Jurkat, Clone E6-1 (cell line): ENCODE measurements at places on chromosomes 12 and 14.
A peak's percentile ranks its signal among the peaks of the same experiment; 100 is the strongest.

DNA sequence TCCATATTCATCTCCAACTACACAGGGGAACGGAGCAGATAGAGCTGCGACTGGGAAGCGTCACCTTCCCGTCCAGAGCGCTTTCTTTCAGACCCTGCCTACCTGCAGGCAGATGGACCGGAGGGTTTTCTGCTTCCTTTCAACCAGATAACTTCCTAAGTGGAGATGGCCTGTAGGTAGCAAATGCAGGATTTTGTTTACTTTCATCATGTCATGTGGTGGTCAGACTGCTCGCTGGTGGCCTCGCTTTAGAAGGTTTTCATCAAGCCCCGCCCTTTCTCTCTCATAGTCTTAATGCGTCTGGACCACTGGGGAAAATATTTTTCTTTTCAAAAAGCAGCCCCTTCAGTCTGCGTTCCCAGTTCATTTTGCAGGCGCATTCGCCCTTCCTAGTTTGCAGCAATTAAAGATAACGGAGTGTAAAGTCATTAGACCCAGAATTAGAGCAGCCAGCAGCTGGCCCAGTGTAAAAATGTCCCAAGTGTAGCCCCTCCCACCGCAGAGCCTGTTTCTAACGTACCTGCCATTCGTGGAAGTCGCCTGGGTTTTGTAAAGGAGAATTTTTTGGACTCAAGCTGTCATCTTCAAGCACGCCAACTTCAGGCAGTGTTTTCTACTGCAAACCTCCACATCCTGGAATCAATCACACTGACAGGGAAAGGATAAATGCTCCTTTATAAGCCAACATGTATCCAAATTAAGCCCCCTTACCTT lies 68.9 kb downstream of the TESC start:
- no peak for DNase-seq

- DNase-seq, result no peak
Observed at GRCh38 chr12:94010307-94010706, 138.1 kb upstream of the PLXNC1 start.

- DNase-seq, result no peak
Observed at GRCh38 chr14:103568952-103569351, 6.2 kb downstream of the COA8 start.

GRCh38 chr12:89470741-89471509 lies 53.7 kb downstream of the GALNT4 start:
- peak; percentile 40 for DNase-seq

DNA sequence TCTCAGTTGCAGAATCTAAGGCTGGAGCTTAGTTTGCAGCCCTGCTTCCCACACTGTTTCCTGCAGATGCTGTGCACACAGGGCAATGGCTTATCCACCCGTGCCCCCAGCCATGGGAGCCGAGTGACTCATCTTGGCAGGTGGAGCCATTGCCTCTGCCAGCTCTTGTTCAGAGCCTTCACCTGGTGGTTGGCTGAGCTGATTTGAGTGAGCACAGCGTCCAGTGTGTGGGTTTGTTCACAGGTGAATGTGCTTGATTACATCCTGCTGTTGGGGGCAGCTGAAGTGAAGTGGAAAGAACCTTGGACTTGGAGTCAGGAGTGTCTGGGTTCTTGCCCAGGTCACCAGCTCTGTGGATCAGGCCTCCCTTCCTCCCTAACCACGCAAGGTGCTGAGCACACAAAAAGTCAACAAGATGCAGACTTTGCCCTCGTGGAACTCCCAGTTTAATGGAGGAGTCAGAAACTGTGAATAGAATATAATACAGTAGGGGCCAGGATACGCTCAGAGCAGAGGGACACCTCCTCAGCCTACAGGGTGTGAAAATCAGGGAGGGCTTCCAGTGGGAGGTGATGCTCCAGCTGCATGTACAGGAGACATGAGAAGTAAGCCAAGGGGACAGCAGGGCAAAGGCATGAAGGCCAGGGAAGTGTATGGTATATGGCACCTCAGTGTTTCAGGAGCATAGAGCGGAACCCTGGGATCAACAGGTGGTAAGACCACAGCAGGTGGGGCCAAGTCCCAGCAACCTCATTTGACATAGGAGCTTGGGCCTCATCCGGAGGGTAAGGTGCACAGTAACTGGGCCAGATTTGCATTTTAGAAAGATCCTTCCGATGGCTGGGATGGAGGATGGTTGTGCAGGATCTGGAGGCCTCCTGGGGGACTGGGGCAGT lies 22.8 kb downstream of the JDP2 start:
- no peak for DNase-seq

DNA sequence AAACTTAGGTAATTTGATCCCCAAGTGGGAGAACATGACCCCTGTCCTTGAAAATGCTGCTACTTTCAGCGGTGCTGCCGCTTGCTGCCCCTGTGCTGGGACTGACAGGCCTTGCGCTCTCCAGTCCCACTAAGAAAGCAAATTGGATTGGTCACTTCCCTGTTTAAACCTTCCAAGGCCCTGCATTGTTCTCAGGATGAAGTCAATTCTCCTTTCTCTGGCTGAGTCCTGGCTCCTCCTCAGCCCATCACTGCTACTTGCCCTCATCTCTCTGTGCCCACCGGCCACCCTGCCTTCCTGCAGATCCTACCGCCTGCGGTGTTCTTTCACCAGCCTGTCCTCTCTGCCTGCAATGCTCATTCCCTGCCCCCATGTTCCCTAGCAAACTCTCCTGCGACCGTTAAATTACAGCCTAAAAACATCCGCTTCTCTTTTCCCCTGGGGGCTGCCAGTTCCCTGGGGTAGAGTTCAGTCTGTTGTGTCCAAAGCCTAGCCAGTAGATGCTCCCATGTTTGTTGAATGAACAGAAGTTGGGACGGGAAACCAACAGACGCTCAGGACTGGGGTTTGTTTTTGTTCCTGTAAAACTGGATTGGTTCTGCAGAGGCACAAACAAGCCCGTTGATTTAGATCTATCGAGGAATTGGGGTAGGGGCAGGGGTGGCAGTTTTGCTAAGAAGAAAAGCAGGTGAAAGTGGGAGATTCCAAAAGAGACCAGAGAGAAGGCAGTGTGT lies 127.3 kb upstream of the HIF1A start:
- DNase-seq, result no peak

DNA sequence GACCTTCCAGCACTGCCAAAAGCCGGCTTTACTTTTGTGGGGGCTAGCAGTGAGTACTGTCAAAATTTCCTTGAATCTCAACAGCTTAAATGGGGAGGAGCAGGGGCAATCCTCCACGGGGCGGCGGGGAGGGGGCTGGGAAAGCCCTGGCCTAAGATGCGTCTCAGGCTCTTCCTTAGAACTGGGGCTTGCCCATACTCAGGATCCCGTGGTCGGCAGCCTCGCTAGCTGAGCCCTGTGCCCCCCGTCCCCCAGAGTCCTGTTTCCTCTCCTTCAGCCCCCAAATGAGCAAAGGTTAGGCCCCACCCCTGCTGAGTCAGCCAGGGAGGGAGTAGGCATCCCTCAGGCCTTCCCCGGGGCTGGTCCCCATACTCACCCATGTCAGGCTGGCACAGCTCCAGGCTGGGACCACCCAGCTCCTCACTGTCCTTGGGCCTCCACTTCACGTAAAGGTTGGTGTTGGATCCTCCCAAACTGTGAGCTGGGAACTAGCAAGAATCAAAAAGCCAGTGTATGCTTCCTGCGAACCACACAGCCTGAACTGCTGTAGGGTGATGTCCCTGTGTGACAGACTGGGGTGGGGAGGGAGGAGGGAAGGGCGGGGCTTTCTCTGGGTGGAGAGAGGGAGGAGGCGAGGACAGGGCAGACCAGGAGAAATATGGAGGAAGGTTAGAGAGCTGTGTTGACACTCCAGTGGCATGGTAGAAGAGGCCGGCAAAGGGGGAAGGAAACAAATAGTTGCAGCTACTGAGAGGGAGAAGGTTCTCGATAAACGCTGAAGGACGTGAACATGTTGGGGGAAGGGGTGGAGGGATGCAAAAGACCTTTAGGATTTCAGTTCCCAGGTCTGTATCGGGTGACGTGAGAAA lies 5.9 kb upstream of the BAZ2A start:
- peak; percentile 79 for DNase-seq

DNA sequence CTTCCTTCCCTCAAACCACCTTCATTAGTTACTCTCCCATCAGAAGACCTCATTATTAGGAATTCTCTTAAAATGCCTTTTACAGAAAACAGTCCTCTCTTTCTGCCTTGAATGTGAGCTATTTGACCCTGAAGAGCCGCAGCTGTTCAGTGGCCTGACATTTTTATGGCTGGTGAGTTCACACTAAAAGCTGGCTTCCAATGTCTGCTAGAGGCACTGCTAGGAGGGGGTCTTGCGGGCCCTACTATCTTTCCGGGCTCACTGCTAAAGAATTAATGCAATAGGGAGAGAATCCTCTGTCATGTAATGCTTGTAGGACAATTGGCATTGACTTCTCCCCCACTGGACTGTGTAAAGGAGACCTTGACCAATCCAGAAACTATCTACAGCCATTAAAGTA lies 87.7 kb downstream of the GPR135 start:
- DNase-seq, result no peak

- no peak for DNase-seq
Observed at GRCh38 chr12:22624548-22624869, 462 bp upstream of the ETNK1 start.

- DNase-seq, result no peak
Observed at GRCh38 chr12:93460003-93460402, 7.3 kb upstream of the MRPL42 start.

GRCh38 chr12:47400266-47400665 lies 305.6 kb downstream of the RPAP3 start:
- DNase-seq, result no peak

- no peak for DNase-seq
Observed at GRCh38 chr12:128906485-128907137, 53.3 kb downstream of the GLT1D1 start.

DNA sequence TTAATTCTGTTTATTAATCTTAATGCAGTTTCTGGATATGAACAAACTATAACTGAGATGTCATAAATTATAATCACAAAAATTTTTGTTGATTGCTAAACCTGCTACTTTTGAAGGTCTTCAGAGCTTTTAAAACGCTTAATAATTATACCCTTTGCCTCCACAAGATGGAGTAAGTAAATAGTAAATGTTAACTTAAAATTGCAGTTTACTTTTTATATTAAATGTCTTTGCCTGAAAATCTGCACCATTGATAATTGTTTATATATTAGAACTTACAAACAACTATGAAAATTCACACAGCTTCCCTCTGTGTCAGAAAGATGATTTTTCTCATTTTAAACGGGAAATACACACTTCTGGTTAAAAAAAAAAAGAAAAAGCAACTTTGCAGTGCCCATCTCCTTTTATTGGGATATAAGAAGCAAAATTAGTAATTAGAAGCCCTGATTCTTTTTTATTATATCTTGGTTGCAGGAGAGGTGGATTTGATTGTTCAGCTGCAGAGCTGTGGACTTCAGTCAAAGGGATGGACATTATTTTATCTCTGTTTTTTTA lies 35.6 kb downstream of the SCFD1 start:
- DNase-seq, result peak; percentile 11
